Upper lobe of left lung (tissue), 6 donors: ENCODE measurements at places on chromosomes 5 and 9. TPM values are rescaled to one million over a fixed set of nuclear protein-coding genes. Genes with fewer than 3 reads are reported as not detected.

Gene ISCA1
- 20.2 TPM for total RNA-seq

Gene HRH2
- total RNA-seq, result 14.7 TPM

Gene SIT1
- 3.1 TPM for total RNA-seq

Gene POU5F2
- 6.3 TPM for total RNA-seq

Gene OBP2A
- not detected for total RNA-seq

Gene GPX8
- total RNA-seq, result 5.5 TPM

Gene SPATA31C1
- total RNA-seq, result not detected

DNA sequence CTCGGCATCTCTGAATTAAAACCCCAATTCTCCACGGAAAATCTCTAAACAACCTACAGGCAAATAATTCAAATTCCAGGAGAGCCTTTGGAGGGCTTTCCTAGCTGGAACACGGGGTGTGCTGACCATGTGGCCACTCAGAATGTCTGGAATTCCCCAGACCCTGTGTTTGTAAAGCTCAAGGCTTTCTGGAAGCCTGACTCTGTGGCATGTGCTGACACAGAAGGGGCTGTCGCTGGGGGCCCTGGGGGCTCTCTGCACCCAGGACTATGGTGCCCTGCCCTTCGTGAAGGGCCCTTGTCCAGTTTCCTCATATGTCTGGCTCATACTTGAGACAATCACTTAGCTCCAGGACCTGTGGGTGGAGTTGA, 29.0 kb upstream of the BOD1 start:
- no peaks in the 10 kb centered on the region for H3K27me3 ChIP-seq
- no peak overlapping the region for H3K27ac ChIP-seq
- DNase-seq, result peak; percentile 69

- H3K27ac ChIP-seq, result no peak overlapping the region
- H3K4me3 ChIP-seq, result no peak overlapping the region
- no peaks in the 10 kb centered on the region for H3K4me1 ChIP-seq
Observed at GRCh38 chr9:89189215-89189614, 10.6 kb upstream of the SHC3 start.

DNA sequence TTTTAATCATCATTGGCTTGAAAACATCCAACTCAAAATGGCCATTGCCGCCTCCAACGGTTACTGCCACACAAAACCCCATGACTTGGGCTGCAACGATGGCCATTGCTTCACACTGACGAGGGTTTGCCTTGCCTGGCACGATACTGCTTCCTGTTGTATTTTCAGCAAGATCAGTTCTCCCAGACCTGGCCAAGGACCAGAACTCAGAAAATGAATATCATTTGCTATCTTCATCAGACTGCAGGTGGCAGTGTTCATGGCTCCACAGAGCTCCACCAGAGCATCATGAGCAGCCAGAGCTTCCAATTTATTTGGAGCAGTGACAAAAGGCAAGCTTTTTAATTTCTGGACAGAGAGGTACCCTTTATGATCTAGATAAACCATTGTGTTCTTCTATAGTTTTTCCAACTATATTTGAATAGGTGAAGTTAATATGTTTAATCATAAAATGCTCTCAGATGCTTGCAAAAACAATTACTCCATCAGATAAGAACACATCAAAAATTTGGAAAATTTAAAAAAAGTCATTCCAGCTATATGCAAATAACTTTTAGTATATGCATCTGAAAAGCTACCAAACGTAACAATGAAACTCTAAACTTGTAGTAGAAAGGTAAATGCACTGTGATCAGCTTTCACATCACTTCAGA, 10.4 kb downstream of the AMACR start:
- H3K4me1 ChIP-seq, result no peaks in the 10 kb centered on the region
- no peaks in the 10 kb centered on the region for H3K36me3 ChIP-seq
- no peak for DNase-seq
- H3K4me3 ChIP-seq, result no peak overlapping the region
- no peak overlapping the region for H3K27ac ChIP-seq
- H3K27me3 ChIP-seq, result no peaks in the 10 kb centered on the region

GRCh38 chr9:137588891-137589290, 1.4 kb downstream of the ZMYND19 start:
- peaks cover 29% of the 10 kb centered on the region for H3K36me3 ChIP-seq
- no peak for DNase-seq
- no peak overlapping the region for H3K4me3 ChIP-seq
- H3K27me3 ChIP-seq, result no peaks in the 10 kb centered on the region

DNA sequence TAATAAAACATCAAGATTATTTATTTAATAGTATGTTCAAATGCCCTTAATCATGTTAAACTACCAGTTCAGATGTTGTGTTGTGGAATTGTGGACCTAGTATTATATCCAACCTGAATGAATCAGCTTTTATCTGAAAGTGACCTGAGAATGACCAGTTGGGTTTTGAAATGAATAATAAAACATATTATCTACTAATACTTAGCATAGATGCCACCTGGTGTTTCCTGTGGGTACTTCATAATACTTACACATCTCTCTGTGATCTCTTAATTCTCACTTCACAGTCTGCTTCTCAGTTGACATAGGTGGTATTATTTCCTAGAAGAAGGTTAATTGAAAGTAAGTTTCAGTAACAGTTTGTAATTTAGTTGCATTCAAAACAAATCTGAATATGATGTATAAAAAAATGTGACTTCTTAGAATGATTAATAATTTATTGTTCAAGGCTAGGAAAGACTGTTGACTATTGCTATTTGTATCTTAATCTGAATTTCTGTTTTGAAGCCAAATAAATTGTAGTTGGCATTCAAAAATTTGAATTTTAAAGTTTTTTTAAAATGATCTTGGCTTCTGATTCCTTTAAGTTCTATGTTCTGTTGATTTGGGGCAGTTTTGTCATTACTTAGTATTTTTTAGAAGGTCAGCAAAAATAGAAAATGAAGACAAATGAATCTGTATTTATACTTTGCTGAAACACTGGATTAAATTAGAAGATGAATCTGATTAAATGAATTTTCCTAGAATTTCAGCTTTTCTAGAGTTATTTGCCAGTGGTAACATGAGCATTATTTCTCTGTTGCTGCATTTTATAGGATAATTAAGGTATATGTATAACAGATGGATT, 48.2 kb downstream of the KIF2A start:
- peaks cover 3% of the 10 kb centered on the region for H3K36me3 ChIP-seq
- no peak overlapping the region for H3K27ac ChIP-seq
- H3K4me3 ChIP-seq, result no peak overlapping the region
- no peak for DNase-seq
- no peaks in the 10 kb centered on the region for H3K4me1 ChIP-seq

DNA sequence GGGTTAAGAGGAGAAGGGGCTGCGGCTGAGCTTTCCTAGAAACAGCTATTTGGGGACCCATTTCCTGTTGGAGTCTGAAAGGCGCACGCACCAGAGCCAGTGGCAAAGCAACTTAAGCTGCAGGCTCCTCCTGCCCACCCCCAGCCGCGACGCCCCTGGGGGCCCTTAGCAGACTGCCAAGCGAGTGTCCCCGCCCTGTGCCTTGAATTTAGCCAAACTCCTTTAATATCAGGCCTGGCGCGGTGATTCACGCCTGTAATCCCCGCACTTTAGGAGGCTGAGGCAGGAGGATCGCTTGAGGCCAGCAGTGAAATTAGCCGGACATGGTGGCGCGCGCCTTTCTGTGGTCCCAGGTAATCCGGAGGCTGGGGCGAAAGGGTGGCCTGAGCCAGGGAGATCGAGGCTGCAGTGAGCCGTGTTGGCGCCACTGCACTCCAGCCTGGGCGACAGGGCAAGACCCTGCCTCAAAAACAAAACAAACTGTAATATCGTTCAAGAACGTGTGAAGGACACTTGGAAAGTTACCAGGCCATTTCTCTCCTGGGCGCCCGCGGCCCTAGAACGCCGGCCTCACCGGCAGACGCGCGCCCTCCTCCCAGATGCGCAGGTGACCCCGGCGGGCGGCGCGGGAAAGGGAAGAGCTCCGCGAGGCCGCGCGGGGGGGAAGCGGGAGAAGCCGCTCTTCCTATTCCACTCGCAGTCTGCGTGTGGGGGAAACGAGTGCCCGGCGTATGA, 1.0 kb upstream of the F2R start:
- no peak overlapping the region for H3K27ac ChIP-seq
- H3K4me1 ChIP-seq, result peaks cover 21% of the 10 kb centered on the region
- H3K4me3 ChIP-seq, result peak overlapping the region; percentile 58
- peaks cover 17% of the 10 kb centered on the region for H3K27me3 ChIP-seq

DNA sequence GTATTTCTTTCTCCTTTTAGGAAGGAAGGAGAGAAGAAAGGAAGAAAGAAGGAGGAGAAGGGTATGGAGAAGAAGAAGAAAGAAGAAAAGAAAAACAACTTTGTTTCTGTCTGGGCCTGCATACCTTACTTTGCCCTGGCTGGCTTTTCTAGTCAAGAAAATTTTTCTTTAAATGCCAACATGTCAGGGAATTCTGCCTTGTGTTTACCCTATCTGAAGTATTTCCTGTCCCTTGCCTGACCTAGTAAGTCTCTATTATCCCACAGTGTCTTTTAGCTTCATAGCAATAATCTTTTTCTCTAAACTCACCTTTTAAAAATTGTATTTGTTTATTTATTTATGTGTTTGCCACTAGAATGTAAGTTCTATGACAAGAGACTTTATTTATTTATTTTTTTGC, 1864.1 kb downstream of the EFNA5 start:
- H3K36me3 ChIP-seq, result no peaks in the 10 kb centered on the region
- no peaks in the 10 kb centered on the region for H3K27me3 ChIP-seq
- no peak overlapping the region for H3K4me3 ChIP-seq
- no peaks in the 10 kb centered on the region for H3K4me1 ChIP-seq
- no peak overlapping the region for H3K27ac ChIP-seq
- no peak for DNase-seq

GRCh38 chr9:79383096-79383495, 188.7 kb upstream of the TLE4 start:
- no peak for DNase-seq
- no peaks in the 10 kb centered on the region for H3K4me1 ChIP-seq
- no peak overlapping the region for H3K4me3 ChIP-seq
- H3K36me3 ChIP-seq, result no peaks in the 10 kb centered on the region

- no peak overlapping the region for H3K4me3 ChIP-seq
- no peaks in the 10 kb centered on the region for H3K27me3 ChIP-seq
- H3K27ac ChIP-seq, result no peak overlapping the region
Observed at GRCh38 chr5:96280946-96281393, 152.1 kb downstream of the PCSK1 start.
